ENCODE measurements at places on chromosomes 2 and 18. TPM values are rescaled to one million over a fixed set of nuclear protein-coding genes. Genes with fewer than 3 reads are reported as not detected.

The CCT4 gene
- total RNA-seq = 42.1 TPM

The ABCB11 gene
- total RNA-seq = 0.18 TPM

GRCh38 chr2:71680925-71681324 lies 227.6 kb downstream of the DYSF start:
- no peak for DNase-seq

DNA sequence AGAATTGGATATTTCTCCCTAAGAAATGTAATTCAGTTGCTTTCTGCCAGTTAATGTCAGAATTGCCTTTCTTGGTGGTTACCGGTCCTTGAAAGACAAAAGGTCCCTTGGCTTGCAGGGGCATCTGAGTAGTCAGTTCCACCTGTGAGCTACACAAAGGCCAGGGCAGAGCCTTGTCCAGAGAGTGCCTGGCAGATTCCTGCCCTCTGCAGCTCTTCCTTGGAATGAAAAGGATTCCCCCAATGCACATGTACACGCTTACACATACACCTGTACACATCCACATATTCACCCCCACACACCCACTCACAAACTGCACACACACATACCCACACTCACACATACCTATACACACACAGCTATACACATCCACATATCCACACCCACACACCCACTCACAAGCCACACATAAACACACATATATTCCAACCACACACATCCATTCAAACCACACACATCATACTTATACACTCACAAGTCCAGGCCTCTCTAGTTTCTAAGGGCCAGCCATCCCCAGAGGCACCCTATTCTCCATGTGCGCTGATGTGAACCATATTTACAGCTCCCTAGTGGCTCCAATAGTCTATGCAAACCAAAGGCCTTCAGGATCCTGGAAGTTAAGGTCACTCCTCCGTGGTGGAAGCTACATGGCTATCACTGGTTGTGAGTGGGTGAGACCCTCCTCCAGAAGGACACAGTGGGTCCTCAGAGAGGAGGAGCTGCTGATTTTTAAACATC lies 9.6 kb downstream of the CYRIA start:
- no peak for DNase-seq
